ENCODE measurements at places on chromosomes 2 and 18.
A peak's percentile ranks its signal among the peaks of the same experiment; 100 is the strongest.

DNA sequence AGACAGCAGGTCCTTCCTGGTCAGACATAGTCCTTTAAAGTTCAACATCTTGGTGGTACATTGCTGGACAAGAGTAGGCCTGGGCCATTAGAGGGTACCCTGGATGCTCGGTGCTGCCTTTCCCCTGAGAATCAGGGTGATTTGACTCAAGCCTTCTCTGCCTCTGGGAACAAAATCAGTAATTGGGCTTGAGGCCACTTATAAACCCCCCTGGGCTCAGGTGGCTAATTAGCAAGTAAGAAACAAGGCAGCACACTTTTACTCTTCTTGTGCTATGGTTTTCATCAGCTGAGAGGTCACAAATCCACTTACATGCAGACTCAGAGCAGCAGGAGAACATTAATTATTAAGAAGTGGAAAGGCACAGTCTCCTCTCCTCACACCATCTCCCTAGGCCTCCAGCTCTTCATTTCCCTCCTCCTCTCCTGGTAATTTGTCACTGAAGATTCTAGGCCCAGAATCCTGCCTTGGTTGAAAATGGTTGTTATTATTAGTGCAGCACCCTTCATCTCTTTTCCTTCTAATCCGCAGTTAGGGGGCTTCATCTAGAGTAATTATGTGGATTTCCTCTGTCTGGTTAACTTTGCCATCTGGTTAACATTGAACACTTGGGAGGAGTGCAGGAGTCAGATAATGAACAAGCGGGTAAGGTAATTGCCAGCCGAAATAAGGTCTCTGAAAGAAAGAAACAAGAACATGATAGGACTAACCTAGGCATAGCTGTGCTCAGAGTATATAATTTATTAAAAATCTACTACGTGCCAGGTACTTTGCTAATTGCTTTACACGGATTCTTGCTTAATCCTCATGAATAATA is 29.7 kb upstream of the CASP10 start:
- DNase-seq: no peak

- no peak for DNase-seq
These were observed 124.2 kb upstream of the CELF4 start for GRCh38 chr18:37689841-37690240.

DNA sequence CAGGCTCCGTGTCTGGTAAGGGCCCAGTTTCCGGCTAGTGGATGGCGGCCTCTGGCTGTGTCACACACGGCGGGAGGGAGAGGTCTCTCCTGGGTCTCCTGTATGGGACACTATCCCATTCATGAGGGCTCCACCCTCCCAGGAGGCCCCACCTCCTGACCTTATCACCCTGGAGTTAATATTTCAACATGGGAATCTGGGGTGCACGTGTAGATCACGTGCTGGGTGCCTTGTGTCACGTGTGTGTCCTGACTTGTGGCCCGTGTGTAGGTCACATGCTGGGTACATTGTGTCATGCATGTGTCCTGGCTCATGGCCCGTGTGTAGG is 9.9 kb downstream of the NEU4 start:
- no peak for DNase-seq

DNA sequence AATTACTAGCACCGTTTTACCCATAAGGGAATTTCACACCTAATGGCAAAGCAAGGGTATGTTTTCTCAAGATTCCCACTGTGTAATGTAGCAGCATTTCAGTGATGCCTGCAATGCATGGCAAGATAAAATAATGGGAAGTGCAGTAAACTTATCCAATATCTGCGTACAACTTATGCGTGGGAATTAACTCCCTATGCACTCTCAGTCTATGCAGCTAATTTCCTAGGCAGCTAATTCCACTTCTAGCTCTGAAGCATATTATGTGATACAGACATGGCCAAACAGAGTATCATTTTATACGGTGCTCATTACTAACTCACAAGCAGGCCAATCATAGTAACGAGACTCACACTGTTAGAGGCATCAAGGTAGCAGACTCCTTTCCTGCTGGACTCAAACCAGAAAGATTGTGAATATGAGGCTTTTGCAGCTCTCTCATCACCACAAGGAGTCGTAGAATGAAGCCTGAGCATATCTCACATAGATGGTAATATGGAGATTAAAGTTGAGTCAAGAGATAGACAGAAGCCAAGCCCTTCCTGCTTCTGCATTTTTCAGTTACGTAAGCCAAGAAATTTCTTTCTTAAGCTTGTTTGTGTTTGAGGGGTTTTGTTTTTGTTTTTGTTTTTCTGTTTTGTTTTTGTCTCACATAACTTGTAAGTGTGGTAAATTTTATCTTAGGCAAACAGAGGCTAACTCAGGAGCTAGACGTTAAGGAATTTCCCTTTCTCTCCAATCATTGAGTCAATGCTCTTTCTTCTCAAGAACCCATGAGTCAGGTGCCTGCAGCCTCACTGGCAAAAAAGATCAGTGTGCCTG is 34.8 kb upstream of the ITGAV start:
- DNase-seq: no peak

- DNase-seq: no peak
These were observed 245.6 kb downstream of the NDUFA10 start for GRCh38 chr2:239779584-239779983.

DNA sequence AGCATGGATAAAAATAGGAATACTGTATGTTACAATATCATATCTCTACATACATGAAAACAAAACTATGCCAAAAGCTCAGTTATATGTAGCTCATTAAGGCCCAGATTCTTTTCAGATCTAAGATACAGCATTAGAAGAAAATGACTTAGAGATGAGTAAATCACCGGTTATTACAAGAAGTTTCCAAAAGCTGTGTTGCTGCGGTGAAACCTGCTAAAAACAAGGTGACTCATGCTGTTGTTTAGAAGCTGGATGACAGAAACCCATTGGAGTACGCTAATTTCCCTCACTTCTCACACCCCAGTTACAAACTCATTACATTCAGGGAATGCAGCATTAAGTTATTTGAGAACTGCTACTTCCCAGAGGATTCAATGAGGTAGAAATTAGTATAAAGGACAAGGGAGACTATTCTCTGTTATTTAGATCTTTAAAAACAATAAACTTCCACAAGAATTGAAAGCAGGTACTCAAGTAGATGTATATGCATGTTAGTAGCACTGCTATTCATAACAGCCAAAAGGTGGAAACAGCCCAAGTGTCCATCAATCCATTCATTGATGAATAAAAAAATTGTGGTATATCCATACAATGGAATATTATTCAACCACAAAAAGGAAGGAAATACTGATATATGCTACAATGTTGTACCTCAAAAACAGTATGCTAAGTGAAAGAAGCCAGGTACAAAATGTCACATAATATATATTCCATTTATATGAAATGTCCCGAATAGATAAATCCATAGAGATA is 32.6 kb downstream of the RBKS start:
- no peak for DNase-seq

DNA sequence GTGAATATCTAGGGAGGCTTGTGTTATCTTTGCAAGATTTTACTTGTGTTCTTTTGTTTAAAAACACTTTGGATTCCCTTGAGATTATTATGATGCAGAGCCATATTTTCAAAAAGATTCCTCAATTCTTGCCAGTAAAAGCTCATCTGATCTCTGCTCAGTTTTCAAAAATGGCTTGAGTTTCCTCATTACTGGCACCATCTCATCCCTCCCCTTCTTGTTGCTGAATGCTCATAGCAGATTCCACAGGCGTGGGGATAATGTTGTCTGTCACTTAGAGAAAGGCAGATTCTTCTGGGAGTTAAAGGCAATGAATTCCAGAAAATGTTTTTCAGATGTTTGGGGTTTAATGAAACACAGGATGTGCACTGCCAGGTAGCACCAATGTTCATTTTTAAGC is 170.4 kb upstream of the TANK start:
- DNase-seq: no peak

DNA sequence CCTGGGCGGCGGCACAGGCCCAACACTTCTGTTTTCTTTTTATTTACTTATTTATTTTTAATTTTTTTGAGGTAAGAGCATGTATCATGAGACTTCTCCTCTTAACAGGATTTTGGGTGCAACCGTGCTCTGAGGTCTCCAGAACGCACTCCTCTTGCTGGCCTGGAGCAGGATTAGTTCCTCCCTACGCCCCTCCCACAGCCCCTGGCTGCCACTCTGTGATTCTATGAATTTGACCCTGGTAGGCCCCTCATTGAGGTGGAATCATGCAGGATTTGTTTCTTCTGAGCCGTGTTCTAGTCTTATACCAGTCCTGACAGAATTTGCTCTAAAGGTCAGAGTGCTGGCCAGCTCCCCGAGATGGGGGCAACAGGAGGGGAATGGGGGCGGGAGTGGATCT is 106.5 kb upstream of the HS6ST1 start:
- no peak for DNase-seq

DNA sequence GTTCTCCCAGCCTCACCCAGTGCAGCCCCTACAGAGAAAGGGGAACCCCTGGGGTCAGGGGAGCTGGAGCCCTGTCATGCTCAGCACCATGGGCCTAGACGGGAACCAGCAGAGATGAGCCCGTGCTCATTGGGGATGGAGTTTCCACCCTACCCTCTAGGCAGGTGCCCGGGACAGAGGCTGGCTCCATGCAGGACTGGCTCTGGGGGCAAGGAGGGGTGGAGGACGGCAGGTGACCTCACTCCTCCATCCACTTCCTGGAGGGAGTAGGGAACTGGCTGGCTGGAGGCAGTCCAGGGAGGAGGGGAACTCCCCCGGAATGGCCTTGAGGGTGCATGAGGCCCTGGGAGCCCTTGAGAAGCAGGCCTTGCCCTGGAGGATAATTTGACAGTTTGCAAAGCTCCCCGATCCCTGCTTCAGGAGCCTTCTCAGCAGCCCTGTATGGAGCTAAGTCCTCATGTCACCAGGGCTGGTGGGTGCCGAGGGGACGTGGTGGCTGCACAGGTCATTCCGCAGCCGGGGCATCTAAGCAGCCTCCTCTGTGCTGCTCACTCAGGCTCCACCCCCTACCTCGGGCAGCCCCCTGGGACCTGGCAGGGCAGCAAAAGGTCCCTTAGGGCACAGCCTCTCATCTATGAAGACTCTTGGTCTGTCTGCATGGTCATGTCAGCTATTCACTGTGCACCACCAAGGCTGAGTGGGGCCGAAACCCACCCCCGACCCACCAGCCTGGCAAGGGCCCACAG is 2.1 kb downstream of the NEURL3 start:
- no peak for DNase-seq

GRCh38 chr18:61587865-61588264 is 254.6 kb downstream of the CDH20 start:
- no peak for DNase-seq

DNA sequence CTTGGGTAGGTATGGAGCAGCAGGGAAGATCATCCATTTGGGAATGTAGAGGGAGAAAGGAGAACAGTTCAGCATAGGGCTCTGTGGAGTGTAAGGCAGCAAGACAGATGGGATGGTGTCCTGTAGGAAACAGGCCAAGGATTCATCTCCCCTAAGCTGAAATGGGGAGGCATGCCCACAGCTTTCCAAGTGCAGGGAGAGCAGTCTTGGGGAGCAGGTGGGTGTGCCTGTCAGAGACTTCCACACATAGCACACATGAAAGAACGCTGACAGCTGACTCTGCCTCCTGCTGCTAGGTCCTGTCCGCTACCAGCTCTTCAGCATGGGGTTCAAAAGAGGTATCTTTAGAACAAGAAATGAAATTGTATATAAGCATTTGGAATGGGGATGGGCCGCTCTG is 9.0 kb downstream of the SETBP1 start:
- DNase-seq: no peak

DNA sequence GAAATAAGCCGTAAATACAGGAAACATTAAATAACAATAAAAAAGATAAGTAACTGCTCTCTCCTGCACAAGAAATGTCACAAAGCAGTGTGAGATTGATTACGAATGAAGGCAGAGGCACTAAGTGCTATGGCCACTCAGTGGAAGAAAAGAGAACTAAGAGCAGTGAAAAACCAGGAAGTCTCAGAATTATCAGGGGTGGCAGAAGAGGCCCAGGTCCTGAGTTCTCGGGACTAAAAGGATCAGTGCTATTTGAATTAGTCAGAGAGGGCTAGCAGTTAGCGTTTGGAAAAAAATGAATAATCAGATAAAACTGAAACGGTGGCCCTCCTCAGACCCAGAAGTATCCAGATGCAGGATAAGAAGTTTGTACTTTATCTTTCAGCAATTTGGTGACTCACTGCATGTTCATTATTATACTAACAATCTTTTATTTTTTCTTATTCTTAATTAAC is 367.1 kb downstream of the ZEB2 start:
- DNase-seq: no peak

- DNase-seq: no peak
These were observed 73.5 kb downstream of the ROCK2 start for GRCh38 chr2:11270891-11271290.

GRCh38 chr2:224847961-224848850 is 132.0 kb upstream of the CCDC195 start:
- DNase-seq: peak; percentile 53

DNA sequence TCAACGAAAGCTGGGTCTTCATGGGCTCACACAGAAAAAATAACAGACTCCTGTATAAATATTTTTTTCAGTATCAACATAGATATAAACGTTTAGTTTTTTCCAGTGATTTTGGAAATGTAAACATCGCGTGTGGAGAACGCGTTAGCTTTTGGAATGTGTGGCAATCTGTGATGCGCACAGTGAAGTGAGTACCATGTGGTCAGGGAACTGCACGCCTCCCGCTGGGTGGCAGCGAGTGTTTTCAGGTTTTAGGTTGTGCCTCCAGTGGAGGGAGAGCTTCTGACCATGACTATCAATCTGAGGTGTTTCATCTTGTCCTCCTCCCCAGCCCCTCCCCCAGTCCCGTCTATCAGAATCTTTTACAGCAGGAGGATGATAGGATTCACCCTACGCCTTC is 127.8 kb downstream of the ARHGAP28 start:
- no peak for DNase-seq

GRCh38 chr2:237057107-237057506 is 28.6 kb upstream of the COPS8 start:
- DNase-seq: no peak

DNA sequence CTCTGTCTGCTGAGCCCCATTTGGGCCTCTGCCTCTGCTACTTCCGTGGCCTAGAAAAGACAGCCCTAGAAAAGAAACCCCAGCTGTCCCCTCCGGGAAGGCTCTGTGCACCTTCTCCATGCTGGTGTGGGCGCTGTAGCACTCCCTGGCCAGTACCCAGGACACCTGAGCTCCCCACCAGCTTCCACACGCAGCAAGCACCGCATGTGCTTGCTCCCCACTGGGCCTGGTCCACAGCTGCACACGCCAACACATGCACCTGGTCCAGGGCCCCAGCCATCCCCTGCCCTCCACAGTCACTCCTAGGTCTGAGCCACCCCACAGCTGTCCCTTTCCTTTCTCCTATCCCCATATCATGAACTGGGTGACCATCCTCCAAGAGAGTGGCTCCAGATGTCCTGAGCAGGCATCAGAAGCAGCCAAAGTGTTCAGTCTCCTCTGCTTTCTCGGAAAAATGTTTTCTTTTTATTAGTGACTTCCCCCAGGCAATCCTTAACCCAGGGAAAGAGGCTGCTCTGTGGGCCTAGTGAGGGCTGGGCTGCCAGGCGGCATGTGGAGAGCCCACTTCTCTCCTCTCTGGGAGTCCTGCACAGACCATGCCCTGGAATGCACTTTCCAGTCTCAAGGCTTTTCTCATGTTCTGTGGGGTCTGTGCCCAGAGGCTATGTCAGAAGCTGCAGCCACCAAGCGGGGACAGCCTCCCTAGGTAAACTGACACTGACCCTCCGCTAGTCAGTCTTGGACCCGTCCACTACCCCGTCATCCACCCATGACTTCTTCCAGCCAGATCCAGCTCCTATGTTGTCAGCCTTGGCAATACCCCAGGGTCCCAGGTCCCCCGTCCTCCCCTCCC is 133.7 kb downstream of the KLHL29 start:
- DNase-seq: no peak

Data from H54 (cell line).